WTC11 (cell line): ENCODE measurements at places on chromosomes 13 and 19.

GRCh38 chr13:92321174-92321573 is 905.4 kb upstream of the GPC6 start:
- no peak for DNase-seq

DNA sequence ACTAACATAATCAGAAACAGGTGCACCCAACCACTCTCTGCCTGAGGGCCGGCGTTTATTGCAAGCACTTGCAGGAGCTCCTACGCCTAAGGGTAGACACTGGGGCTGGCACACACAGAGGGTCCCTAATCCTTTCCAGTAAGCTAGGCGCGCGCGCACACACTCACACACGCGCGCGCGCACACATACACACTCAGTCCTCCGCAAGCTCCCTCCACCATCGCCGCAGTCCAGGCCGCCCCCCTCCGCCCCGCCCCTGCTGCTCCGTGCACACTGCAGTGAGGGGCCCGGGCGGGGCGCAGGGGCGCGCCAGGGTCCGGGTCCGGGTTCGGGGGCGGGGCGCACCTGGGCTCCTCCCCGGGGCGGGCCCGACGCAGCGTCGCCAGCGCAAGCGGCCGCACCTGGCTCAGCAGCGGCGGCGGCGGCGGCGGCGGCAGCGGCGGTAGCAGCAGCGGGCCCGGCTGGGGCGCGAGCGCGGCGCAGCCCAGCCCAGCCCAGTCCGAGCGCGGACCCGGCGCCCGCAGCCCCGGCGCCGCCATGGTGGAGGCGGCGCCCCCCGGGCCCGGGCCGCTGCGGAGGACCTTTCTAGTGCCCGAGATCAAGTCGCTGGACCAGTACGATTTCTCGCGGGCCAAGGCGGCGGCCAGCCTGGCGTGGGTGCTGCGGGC is at the start of gene CAMSAP3:
CAMSAP3 (plus strand) TSS at position 398 of the 668 bp plus-strand sequence; CDS start at position 538, 140 bp downstream.
- peak; percentile 90 for DNase-seq

- DNase-seq, result no peak
These were observed 78.8 kb downstream of the RAP2A start for GRCh38 chr13:97512732-97513131.

GRCh38 chr19:52237771-52238400 is 31.5 kb upstream of the ZNF766 start:
- peak; percentile 59 for DNase-seq

DNA sequence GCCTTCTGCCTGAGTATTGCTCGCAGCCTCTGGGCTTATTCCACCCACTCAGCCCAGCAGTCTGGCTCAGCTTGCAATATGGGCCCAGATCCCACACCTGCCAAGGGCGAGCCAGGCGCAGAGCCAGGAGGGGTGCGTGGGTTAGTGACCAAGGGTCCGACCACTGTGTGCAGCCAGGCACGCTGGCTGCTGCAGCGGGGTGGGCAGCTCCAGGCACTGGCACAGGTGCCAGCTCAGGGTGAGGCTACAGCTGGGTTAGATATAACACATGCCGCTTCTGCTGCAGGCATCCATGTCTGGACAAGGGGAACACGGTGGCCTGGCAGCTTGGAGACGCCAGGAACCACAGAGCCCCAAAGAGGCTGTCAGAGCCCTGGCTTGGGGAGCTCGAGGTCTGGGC is 12.6 kb upstream of the URAD start:
- DNase-seq, result no peak

DNA sequence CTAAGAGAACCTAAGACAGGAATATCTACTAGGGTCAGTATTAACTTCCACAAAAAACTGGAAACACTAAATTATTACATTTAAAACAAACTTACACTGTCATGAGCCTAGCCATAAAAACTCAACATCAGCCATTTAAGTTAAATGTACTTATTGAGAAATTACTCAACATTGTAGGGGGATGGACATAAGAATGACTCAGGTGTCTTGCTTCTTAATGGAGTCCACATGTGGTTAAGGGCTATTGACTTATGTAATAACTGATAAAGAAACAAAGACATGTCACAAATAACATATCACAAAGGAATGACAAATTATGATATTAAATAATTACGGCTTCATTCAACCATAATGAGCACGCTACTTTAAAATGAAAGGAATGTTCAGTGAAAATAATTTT is 36.2 kb downstream of the CLDN10 start:
- no peak for DNase-seq

- no peak for DNase-seq
These were observed 204.2 kb downstream of the DCLK1 start for GRCh38 chr13:35926859-35927530.

- no peak for DNase-seq
These were observed 6.2 kb downstream of the SPRY2 start for GRCh38 chr13:80334597-80335260.

DNA sequence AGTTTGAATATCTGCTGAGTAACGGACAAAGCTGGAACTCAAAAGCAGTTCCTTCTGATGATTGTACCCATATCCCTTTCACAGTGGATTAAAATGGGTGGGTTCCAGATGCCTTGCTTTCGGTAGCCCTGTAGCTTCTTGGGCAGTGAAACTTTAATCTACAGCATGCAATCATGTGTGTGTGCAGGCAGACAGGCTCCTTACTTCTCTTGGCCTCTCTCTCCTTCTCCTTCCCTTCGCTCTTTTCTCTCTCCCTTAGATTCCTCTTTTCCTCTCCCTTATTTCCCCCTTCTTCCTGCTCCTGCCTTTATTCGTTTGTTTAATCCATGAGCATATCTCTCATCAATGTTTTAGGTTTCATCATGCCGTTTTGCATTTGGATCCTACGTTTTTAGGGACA is 8.1 kb downstream of the DGKH start:
- DNase-seq, result no peak

GRCh38 chr13:87147076-87147475 is 524.1 kb upstream of the SLITRK5 start:
- DNase-seq, result no peak

GRCh38 chr13:108269601-108270328 is at the start of gene TNFSF13B:
Gene TNFSF13B (plus strand): TSS chr13:108269718. CDS start chr13:108269896, 178 bp downstream.
- peak; percentile 62 for DNase-seq

GRCh38 chr13:77061362-77061761 is 34.4 kb upstream of the FBXL3 start:
- DNase-seq, result no peak

DNA sequence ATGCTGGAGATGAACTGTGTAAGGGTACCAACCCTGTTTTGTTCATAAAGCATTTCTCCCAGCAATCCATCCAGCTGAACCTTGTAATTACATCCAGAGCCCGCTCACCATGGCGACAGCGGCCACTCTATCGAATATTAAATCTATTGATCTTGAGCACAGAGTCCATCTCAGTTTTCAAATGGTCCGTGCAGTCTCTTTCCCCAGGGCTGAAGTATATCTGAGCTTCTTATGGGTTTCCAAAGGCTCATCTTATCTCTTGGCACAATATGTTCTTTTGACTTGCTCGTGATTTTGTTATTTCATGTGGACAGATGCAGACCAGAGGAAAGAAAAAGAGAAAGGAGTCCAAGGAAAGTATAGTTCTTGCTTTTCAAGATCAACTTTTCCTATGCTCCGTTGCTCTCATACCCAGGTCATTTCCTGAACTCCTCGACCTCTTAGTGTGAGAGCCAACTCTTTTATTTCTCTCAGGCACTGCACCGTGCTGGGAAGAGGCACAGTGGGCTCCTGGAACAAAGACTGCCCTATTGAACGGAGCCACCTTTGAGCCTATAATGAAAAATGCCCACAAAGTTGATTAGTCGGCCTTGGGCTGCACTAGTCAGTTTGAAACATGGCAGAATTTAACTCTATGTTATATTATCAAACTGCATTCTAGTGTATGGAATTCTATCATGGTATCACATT is 66.7 kb downstream of the RFC3 start:
- no peak for DNase-seq

- DNase-seq, result no peak
These were observed 209.6 kb downstream of the KLF12 start for GRCh38 chr13:73924607-73925006.

DNA sequence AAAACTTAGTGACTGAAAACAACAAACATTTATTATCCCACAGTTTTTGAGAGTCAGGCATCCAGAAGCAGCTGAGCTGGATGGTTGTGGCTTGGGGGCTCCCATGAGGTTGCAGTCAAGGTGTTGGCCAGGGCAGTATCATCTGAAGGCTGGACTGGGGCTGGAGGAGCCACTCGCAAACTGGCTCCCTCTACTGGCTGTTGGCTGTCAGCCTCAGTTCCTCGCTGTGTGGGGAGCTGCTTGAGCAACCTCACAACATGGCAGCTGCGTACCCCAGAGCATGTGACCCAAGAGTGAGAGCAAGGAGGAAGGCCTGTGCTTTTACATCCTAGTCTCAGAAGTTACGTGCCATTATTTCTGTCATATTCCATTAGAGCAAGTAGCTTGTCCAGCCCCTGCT is 9.7 kb downstream of the YJU2 start:
- DNase-seq, result no peak

DNA sequence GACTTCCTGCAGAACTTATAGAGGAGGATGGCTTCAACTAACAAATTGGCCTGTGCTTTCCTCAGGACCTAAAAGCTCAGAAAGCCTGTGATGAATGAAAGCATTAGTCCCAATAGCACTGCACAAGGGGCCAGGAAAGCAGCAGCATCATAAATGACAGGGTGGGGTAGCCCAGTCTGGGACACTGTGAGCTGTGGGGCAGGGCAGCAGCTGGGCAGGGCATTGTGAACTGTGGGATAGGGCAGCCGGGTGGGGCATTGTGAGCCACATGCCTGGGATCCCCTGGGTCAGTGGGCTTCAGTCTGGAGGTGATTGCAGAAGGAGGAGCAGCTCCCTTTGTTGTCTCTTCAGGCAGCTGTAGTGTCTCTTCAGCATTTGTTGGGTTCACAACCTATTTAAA is 1276.8 kb downstream of the UQCRFS1 start:
- no peak for DNase-seq

- no peak for DNase-seq
These were observed 749.4 kb downstream of the UQCRFS1 start for GRCh38 chr19:28463493-28464053.

GRCh38 chr13:40164133-40164532 is 502.3 kb downstream of the FOXO1 start:
- DNase-seq, result no peak

GRCh38 chr13:19782049-19782726 is 557 bp downstream of the PSPC1 start:
- DNase-seq, result peak; percentile 39

DNA sequence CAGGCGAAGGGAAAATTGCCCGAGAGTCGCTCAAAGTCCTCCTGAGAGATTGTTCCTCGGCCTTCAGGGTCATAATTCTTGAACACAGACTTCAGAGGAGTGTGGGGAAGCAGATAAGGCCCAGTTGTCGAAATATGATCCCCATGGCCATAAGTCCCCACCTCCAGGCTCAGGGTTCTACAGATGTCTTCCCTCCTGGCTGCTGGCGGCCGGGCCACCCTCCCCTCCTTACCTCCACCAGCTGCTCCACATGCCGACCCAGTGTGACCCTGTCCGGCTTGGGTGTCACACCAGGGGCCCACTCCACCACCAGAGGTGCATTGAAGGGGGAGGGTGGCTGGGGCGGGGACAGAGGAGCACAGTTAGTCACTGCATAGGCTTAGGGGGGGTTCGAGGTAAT is 10.1 kb downstream of the FAM98C start:
- no peak for DNase-seq

DNA sequence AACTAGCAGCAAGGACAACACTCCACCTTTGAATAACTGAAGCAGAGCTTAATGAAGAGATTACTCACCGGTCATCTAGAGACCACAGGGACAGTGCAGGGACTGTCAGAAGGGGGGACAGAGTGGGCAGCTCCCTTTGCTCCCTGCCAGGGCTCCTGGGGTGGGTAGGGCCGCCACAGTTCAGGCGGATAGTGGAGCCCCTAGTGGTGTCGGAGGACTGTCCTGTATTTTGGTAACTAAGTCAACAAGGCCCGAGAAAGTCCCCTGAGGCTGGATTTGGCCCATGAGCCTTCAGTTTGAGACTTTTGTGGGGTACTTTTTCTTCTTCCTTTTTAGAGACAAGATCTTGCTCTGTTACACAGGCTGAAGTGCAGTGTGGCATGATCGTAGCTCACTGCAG is 44.6 kb downstream of the GJA3 start:
- DNase-seq, result no peak

DNA sequence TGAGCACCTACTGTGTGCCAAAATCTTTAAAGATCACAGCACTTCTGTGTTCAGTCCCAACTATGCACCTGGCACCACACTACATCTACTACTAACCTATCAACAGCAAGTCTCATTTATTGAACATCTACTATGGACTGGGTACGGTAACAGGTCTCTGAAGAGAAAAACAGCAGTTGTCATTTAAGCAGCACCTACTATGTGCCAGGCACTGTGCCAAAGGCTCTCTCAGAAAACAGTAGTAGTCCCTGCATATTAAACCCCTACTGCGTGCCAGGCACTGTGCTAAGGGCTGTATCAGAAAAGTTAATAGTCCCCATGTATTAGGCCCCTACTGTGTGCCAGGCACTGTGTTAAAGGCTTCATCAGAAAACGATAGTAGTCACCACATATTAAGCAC is 106.2 kb downstream of the PTPRS start:
- DNase-seq, result no peak

DNA sequence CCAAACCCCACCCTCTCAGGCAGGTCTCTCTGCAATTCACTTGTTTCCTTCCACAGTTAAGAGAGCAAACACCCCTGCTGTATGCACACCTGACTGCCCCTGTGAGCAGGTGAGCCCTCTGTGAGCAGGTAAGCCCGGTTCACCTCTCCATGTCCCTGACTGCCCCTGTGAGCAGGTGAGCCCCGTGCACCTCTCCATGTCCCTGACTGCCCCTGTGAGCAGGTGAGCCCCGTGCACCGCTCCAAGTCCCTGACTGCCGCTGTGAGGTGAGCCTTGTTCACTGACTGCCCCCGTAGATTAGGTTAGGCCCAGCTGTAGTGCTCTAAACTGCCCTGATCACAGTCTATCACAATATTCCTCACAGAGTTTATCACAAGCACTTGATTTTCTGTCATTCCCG is 29.2 kb downstream of the TMTC4 start:
- DNase-seq, result no peak

DNA sequence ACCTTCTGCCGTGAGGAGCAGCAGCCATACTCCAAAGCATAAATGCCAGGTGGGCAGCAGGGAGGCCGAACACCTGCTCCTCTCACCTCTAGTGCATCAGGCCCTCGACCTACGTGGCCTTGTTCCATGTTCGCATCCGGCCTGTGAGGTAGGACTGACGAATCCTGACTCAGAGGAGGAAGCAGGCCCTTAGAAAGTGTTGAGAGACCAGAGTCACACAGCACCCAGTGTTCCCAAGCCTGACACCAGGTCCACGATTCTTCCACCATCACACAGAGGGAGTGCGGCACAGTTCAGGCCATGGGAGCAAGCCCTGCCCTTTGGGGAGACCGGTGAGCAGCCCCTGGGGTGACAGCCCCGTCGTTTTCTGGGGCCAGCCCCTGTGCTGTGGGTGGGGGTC is 14.7 kb downstream of the ATP12A start:
- no peak for DNase-seq

GRCh38 chr19:31906111-31906871 is 439.1 kb upstream of the ZNF507 start:
- no peak for DNase-seq

DNA sequence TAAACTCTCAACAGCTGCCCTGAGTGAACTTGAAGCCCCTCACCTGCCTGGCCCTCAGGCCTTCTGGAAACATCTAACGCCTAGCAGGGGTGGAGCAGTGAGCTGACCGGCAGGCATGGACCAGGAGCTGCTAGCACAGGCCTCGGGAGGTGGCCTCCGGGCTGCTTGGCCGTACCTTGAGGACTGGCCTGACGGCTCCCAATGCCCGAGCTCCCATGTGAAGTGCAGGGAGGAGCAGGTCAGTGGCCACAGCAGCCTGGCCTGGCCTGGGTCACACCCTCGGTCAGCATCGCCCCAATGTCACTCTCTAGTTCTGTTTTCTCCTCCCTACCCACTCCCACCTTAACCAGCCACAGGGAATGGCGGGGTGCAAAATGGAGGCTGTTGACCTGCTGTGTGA is 19.0 kb downstream of the TSHZ3 start:
- no peak for DNase-seq
